ENCODE measurements at places on chromosomes 6 and 20.
A peak's percentile ranks its signal among the peaks of the same experiment; 100 is the strongest.

DNA sequence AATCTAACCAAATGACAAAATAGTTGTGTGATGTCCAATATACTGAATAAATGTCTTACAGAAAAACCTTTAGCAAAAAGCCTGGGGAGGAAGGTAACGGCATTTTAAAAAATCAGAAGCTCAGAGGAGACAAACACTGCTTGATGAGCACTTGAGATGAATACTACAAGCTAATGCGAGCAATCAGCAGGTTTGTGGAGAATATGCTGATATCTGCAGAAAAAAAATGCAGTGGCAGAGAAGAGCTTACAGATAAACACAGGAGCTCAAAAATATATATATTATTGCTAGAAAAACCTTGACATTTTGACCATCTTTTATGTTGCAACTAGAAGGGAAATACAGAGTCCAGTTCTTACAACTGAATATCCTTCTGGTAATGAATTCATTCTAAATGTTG is 972.7 kb downstream of the KIF16B start:
- no peak for DNase-seq

DNA sequence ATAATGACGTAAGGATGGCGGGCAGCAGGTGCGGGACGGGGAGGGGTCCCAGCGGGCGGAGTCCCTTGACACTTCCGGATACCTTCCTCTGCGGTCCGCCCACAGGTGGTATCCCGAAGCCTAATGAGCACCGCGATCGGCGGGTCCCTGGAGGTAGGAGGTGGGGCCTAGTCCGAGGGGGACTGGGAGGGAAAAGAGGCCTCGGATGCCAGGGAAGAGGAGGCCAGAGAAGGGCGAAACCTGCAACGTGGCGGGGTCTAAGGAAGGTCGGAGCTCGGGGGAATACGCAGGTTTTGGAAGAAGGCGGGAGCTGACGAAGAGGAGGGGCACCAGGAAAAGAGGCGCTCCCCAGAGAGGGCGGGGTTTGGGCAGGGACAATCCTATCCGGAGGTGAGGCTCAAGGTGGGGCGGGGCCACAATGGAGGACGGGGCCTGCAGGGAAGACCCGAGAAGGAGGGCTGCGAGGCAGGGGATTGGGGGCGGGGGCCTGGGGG is 3.7 kb downstream of the PRSS16 start:
- no peak for DNase-seq

DNA sequence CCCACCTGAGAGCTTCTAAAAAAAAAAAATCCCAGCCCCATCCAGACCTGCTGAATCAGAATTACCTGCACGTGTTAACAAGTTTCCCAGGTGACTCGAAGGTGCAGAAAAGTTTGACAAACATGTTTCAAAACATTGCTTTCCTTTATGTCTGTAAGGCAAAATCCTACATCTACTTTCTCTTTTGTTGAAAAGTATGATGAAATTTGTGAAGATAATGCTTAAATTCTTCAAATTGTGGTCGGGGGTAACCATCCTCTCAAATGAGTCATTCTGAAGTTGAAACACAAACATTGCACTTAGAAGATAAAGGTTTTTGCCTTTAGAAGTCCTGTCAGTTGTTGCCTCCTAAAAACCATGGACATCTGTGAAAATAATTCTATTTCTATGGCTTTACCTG is 429.7 kb downstream of the EPHA7 start:
- no peak for DNase-seq

- DNase-seq: no peak
These were observed 105.9 kb upstream of the SPACA1 start for GRCh38 chr6:87941556-87942358.

- no peak for DNase-seq
These were observed 947 bp downstream of the POFUT1 start for GRCh38 chr20:32208499-32209154.

GRCh38 chr6:5179917-5180316 is 80.8 kb downstream of the LYRM4 start:
- no peak for DNase-seq

- no peak for DNase-seq
These were observed 63.4 kb upstream of the ENPP5 start for GRCh38 chr6:46234156-46234556.

- DNase-seq: no peak
These were observed 1648.8 kb downstream of the GRIK2 start for GRCh38 chr6:103042336-103042735.

GRCh38 chr6:157438611-157439111 is 57.7 kb downstream of the ZDHHC14 start:
- DNase-seq: no peak

DNA sequence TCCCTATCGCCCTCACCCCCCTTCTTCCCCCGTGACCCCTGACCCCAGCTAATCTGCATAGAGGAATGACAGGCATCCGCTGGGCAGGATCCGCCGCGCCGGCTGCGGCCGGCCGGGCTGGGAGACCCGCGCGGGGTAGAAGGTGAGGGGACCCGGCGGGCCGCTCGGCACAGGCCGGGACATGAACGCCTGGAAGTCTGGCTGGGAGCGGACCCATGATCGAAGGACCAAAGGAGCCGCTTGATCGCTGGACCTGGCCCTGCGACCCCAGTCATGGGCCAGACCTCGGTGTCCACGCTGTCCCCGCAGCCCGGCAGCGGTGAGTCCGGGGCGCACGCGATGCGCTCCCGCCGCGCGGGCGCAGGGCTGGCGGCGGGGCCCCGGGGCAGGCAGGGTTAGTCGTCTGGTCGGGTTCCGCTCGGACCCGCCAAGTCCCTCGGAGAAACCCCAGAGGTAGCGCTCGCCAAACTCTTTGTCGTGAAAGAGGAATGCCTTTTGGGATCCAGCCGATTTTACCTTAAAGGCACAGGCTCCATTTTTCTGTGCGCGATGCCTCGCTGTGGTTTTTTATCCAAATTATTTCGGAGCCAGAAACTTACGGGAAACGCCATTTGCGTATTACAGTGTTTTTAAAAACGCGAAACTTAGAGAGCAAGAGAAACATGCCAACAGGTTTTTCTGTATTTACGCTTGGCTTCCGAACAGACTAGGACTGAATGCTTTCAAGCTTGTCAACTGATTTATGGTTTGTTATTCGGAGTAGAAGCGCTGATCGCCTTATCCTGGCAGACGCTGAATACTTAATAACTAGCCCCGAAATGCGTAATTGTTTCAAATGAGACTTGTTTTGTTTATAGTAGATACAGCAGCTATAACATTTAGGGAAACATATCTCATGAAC is at the start of gene PHACTR2:
Gene PHACTR2, plus strand, starts transcription at position 75 of the 901 bp plus-strand sequence. Its CDS starts 199 bp downstream, at position 274.
- DNase-seq: peak; percentile 20

DNA sequence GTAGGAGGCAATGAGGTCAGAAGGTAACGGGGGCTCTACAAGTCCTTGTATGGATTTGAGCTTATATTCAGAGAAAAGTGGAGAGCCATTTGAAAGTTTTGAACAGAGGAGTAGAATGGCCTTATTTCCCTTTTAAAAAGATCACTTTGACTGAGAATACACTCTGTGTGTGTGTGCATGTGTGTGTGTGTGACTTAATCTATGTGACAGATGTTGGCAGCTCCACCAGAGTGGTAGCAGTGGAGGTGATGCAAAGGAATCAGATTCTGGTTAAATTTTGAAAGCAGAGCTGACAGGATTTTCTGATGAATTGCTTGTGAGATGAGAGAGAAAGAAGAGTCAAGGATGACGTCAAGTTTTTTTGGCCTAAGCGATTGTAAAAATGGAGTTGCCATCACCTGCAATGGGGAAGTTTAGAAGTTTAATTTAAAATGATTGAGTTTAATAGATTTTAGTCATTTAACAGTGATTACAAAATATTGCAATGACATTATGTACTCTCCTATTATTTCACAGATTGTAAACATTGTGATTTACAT is 172.2 kb upstream of the HEY2 start:
- no peak for DNase-seq

- DNase-seq: no peak
These were observed 246.2 kb downstream of the HACE1 start for GRCh38 chr6:104613416-104614001.

GRCh38 chr20:64049878-64050260 is 430 bp upstream of the SOX18 start:
- no peak for DNase-seq

- no peak for DNase-seq
These were observed 297.1 kb downstream of the DHX35 start for GRCh38 chr20:39259010-39259803.

GRCh38 chr6:12577124-12577850 is 139.3 kb upstream of the PHACTR1 start:
- DNase-seq: no peak

DNA sequence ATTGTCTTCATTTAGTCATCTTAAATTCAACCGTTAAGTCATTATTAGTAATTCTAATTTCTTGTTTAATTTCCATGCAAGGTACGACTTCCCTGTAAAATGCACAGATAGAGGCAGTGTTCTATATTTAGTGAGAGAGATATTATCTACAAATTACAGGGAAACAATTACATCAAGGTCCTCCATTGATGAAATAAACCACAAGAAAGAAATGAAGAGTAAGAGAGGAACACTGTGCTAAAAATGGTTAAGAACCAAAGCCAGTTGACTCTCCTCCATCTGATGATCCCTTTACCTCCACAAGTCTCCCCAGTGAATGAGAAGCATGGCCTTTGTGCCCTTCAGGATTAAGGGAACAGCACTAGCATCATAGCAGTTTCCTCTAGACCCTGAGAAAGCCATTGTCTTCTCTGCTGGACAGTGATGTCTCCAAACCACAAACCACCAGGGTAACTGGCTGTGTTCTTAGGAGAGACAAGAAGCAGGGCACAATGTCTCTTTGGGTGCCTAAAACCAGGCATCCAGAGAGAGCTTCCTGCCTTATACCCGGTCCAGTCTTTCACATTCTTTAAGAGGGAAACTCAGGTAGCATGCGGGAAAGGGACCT is 38.1 kb downstream of the IRF4 start:
- DNase-seq: no peak
